ENCODE measurements at places on chromosomes 2 and 18. TPM values are rescaled to one million over a fixed set of nuclear protein-coding genes. Genes with fewer than 3 reads are reported as not detected.

NGEF gene
- 1.2 TPM for total RNA-seq

GRCh38 chr2:233707940-233708644, 4.6 kb upstream of the UGT1A5 start:
- DNase-seq: no peak

DYNC1I2 gene
- total RNA-seq: 88.8 TPM

GRCh38 chr2:231391981-231392380, 3.5 kb upstream of the B3GNT7 start:
- no peak for DNase-seq

DNA sequence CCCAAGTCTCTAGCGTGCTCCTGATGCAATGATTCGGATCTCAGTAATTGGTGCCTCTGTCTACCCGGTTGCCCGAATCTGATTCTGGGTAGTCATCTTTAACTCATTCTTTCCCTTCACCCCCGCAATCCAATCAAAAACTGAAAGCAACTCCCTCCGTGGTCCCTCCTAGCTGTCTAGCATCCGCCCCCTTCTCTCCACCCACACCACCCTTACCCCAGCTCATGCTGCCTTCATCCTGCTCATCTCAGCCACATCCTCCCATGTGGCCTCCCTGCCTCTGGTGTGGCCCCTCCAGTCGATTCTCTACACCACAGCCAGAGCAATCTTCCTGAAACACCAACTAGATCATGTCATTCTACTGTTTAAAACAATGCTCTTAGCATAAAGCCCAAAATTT, 62.3 kb downstream of the TTC32 start:
- no peak for DNase-seq

DNA sequence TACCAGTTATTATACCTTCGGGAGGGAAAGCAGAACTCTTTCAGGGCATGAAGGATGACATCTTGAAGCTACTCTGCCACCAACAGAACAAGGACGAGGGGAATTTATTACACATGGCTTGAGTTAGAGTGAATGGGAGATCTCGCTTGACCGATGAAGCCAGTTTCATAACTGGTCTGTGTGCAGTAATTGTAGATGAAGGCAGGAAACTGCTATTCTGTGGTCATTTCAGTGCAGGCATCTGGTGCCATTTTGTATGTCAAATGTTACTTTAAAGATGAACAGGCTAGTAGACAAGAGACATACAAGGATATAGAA, 20.5 kb downstream of the GREB1 start:
- no peak for DNase-seq

DNA sequence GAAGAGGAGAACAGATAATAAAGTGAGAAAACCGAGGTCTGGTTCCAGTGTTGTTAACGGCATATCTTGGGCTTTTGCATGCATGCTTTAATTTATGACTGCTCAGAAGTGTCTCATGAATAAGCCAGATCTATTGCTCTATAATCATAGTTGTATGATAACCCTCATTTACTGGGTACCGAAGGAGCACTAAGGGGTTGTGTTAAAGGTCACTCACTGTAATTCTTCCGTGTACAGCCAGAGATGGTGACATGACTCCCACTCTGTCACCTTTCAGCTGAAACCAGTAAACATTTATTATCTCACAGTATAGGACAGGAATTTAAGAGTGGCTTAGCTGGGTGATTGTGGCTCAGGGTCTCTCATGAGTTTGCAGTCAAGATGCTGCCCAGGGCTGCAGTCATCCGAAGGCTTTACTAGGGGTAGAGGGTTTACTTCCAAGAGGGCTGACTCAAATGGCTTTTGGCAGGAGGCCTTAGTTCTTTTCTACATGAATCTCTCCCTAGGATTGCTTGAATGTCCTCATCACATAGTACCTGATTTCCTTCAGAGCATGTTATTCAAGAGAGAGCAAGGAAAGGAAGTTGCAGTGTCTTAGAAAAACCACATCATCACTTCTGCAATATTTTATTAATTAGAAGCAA, 107.0 kb downstream of the NAB1 start:
- peak; percentile 40 for DNase-seq

GRCh38 chr2:168601741-168602140, 145.7 kb downstream of the CERS6 start:
- no peak for DNase-seq

GYPC gene
- total RNA-seq: 113 TPM

GRCh38 chr2:203675086-203675485, 31.4 kb upstream of the CD28 start:
- no peak for DNase-seq

DNA sequence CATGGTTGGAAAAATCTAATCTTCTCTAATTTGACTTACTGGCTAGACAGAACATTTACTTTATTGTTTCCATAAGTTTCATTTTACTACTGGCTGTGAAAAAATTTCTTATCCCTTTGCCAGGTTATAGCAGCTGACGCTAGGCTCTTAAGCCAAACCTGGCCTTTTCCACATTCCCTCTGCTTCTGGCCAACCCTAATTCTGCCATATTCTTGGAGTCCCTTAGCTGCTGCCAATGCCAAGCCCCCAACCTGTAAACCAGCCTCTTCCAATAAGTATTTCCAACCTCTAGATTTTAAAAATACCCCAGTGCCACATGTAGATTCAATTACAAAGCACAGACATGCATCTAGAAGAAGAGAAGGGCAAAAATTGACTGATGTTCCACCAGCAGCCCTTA, 452.3 kb upstream of the MEX3C start:
- no peak for DNase-seq

HRH4 gene
- total RNA-seq: 0.48 TPM

ITPRIPL1 gene
- total RNA-seq: 5.5 TPM

ADRA2B gene
- total RNA-seq: 1.9 TPM

- DNase-seq: no peak
Measured at GRCh38 chr2:182682210-182682609, 33.8 kb upstream of the DNAJC10 start.

DNA sequence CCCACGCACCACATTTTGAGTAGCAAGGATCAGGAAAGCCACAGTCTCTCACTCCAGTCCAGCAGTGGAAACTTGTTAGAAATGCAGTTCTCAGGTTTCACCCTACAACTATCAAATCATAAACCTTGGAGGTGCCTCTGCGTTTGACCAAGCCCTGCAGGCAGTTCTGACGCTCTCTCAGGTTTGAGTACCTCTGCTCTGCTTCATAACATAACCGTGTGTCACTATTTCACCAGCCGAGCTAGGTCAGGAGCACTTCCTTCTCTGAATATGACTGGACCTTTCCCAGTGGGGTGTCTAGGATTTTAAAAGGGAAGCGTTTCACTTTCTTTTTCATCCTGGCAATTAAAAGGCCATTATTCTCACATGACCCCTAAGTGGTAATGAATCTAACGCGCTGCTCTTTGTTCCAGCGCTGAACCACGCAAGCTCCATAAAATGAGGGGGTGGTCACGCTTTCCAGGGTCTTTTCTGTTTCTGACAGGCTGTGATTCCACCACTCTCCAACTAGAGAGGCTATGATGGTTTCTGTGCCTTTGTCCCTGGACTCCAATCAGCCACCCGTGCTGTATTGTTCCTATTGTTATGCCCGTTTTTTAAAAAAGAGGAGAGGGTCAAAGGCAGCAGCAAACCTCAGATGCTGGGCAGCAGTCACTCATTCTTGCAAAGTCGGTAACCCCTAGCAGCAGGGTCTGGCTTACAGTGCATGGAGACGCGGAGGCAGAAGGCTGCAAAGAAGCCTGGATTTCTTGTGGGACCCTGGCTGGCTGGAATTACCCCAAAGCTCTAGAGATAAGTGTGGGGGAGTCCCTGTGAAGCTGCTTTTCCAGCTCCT, 75.2 kb upstream of the CTNNA2 start:
- no peak for DNase-seq

TWIST2 gene
- 32.0 TPM for total RNA-seq

- DNase-seq: no peak
Measured at GRCh38 chr2:48205137-48205798, 299.0 kb upstream of the FBXO11 start.

EVA1A gene
- total RNA-seq: 14.4 TPM

DNA sequence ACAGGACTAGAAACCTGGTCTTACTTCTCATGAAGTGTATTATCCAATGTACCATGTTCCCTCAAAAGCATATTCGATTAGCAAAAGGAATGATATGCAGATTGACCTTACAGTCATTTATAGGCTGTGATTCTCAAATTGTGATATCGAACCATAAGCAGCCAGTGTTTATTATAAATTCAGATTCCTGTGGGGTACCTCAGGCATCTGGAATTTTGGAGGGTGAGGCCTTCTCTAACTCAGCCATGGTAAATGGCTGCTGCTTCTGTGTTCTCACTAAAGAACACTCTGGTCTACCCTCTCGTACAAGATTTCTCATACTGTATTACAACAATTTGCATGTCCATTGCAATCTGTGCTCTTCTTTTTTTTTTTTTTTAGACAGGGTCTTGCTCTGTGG, 84.5 kb downstream of the PRPF40A start:
- no peak for DNase-seq

- DNase-seq: peak; percentile 43
Measured at GRCh38 chr2:217851191-217852020, 151.4 kb downstream of the TNS1 start.

GRCh38 chr2:230541934-230542380, 126.0 kb downstream of the SP100 start:
- no peak for DNase-seq

Measured in umbilical cord (tissue), 2 donors.